KG1 (cell line): ENCODE measurements at places on chromosomes 7 and 10.

DNA sequence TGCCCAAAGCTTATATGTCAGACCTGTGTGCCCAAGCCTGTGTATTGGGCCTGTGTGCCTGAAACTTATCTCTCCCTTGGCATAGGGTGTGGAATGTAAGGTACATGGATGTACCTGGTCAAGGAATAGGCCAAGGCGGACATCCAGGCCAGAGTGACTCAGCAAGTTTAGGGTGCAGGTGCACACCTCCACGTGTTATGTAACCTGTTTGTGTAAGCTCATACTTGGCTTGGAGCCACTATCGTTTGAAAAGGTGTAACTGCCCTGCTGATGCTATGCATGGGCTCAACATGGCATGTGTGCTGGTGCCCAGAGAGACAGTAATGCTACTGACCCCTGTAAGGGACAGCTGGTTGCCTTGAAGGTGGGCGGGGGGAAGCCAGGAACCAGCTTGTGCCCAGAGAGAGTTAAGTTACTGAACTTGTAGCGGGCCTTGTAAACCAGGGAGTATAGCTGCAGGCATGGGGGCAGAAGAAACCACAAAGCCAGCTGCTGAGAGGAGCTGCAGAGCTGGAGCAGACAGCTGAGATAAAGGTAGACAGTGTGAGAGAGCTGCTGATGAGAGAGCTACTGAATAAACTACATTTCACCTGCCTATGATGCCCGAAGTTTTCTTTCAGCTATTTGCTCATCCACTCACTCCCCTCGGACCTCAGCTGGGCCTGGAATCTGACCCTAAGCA, 656.4 kb upstream of the ZWINT start:
- DNase-seq: no peak

GRCh38 chr10:65548001-65548400, 1377.8 kb upstream of the LRRTM3 start:
- DNase-seq: no peak

DNA sequence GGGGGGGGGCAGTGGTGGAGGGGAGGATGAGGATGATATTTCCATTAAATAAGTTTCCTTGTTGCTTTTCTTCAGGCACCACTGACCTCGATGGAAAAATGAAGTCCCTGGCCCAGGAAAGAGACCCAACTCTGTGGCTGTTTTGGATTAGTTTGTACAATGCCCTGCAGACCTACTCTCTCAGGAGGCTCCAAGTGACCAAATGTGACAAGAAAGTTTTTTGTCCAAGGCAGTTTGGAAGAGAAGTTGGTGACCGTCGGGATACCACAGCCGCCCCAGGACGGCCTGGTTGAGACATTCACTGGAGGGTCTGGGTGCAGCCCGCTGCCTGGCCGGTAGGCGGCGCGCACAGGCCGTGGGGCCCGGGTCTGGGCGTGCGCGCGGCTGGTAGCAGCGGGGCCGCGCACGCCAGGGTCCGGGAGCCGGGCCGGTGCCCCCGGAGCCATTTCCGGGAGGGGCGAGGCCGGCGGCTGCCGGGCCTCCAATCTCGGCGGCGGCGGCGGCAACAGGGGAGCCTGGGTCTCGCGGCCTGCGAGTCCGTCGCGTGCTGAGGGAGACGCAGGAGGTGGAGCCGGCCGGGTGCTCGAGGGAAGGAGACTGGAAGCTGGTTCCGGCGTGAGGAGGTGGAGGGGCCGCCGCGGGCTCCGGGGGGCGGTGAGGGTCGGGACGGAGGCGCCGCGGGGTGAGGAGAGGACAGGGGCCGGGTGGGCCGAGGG, at the start of gene SGPL1:
Gene SGPL1 (plus strand): TSS at position 445 of the 716 bp plus-strand sequence. CDS start 906 bp downstream, outside the sequence.
- DNase-seq: peak; percentile 78

- no peak for DNase-seq
These were observed 71.2 kb upstream of the DUSP5 start for GRCh38 chr10:110426294-110427181.

DNA sequence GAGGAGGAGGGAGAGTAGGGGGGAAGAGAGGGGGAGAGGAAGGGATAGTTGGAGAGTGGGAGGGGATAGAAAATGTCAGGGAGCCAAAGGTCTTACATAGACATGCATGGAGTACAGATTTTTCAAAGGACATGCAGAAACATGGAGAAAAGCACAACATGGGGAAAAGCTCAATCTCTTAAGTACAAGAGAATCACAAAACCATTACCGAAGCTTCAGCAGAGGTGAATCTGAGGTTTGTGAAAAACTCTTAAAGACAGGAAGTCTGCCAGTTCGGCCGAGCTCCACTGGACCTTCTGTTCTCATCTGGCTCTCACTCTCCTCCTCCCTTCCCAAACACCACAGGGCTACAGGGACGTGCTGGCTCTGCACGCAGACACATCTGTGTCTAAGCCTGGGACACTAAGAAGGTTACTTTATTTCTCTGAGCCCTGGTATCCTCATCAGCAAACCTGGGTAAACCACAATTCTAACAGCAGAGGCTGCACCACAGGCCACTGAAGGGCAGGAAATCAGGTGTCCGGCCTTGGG, 133.9 kb downstream of the COBL start:
- no peak for DNase-seq

DNA sequence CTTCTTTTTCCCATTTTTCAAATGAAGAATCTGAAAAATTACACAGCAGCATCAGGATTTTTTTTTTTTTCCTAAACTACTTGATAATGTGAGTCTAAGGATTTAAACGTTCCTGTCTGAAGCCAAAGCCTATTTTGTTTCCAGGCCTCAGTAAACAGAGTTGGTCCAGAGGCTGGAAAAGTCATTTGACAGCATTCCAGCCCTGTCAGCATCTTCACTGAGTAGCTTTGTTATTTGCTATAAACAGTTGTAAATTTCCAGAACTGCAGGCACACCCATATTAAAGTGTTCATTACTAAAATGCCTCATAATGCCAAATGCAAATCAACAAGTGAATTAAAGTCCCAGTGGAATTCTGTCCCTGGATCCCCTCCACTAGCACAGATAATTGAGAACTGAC, 35.5 kb upstream of the KMT2E start:
- no peak for DNase-seq

DNA sequence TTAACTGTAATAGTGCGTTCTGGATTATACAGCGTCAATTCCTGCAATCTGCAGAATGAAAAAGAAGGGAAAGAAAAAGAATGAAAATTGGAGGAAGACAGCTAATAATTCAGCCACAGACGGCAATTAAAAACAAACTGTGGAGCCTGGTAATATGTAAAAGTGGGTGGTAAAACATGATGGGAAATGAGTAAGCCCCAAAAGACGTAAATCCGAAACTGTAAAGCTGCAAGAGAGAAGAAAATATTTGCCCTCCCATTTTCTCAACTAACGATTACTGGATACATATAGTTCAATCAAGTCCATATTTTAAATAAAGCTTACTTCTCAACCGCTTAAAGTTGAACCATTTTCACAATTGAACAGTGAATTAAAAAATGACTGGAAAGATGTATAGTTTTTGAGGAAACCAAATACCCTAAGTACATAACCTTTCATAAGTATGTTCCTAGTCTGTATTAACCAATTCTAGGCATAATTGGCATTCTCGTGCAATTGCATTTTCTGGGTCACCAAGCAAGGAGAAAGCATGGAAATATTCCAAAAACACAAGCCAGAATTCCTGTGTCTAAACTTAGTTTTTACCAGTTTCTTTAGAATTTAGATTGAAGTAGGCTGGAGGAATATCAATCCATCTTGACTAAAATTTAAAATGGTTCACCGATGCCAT, 44.8 kb downstream of the MALSU1 start:
- DNase-seq: no peak

DNA sequence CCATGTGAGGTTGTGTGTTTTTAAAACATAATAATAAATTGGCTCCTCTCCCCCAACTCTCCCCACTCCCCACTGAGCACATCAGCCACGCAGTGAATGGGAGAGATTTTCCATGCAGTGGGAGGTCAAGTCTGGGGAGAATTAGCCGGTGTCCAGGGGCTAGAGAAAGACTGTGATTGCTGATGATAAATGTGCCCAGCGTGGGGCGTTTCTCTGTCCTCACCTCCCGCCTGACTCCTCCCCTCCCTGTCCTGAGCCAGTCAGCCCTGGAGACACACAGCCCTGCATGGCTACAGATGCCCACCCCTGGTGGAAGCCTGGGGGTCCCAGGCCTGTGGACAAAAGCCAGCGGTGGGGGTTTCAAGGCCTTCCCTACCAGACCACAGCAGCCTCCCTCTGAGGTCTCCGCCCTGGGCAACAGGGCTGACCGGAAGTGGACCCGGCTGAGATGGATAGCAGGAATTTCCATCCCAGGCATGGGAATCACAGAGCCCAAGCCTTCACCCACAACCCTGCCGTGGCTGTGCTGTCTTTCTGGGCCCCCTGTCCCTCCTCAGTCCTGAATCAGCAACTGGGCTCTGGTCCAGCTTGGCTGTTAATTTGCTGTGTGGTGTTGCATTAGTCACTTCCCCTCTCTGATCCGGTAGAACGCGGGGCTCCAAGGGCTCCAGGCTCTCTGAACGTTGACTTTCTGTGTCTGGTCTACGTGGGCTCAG, 46.8 kb upstream of the SLC29A3 start:
- DNase-seq: no peak

DNA sequence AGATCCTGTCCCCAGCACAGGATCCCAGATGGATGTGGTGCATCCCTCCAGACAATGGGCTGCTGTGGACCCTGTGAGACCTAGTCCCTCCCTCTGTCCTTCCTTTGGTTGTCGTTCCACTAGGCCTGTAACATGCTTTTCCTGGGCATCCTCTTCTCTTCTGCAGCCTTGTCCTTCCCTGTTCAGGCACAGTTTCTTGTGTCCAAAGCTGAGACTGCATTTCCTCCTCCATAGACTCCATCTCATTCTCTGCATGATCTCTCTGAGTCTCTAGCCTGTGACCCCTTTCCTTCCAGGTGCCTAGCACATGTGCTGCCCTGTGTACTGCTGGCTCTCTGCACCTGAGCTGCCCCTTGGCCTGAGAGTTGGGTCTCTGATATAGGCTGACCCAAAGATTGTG, 293.5 kb upstream of the IGFBP3 start:
- no peak for DNase-seq

DNA sequence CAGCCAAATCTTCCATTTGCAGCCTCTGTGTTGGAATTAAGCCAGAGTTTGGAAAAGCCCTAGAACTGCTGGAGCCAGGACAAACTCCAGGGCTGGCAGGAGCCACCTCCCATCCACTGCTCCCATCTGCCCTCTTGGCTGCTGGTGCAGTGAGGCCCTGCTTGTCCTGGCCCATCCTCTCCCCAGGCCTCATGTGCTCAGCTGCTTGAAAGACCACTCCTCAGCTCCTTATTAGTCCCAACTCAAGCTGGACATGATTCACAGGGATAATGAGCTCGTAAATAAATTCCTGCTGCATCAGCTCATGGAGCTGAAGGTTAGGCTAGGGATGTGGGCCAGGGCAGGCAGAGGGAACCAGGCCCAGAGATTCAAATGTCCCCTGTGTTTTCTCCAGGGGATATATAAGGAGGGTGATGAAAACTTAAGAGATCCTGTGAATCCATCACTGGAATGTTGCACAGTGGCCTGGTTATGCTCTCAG, 282.8 kb downstream of the RPS24 start:
- no peak for DNase-seq

GRCh38 chr7:42226354-42226941, 10.6 kb downstream of the GLI3 start:
- no peak for DNase-seq

DNA sequence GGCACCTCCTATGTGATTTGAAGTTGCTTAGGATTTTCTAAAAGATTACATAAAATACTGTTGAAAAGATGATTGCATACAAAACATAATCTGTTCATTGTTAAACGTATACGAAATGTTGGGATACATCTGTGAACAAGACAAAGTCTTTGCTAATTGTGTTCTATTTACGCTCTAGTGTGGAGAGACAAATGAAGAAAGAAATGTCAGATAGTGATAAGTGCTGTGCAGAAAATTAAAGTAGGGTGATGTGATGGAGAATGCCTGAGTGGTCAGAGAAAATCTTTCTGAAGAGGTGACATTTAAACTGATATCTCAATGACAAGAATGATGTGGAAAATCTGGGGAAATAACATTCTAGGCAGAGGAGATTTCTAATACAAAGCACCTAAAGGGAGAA, 13.4 kb upstream of the ZRANB1 start:
- DNase-seq: no peak

DNA sequence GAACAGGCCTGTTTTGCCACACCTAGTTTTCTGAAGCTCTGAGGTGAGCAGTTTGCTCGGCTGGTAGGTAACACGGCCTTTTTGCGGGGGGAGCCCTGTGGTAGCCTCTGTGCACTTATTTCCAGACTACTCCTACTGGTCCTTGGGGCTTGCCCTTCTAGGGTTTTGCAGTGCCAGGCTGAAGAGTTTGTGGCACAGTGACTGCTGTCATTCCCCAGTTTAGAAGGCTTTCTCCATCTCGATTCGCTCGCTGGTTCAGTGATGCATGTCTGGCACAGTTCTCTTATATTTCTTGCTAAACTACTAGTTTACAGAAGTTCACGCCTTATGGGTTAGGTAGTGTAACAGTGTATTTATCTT, 711 bp downstream of the KIF20B start:
- no peak for DNase-seq

- DNase-seq: no peak
These were observed 82.5 kb upstream of the SEM1 start for GRCh38 chr7:96792115-96792514.

GRCh38 chr7:107113866-107114265, 54.9 kb upstream of the HBP1 start:
- DNase-seq: no peak

DNA sequence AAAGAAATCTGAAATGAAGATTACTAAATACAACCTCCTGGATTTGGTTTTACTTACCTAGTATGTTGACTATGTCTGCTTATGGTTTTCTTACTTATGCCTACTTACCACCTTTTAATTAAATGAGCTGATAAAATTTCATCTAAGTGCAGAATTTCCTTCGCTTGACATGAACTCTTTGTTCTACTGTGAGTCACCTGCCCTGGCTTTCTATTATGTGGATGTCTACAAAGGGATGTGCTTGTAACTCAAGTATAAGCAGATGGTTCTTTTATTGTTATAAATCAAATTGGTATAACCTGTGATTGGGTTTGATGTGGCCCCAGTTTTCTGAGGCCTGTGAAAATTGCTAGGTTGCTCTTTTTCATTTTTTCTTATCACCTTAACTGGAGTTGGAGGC, 389.1 kb upstream of the ANKRD30A start:
- DNase-seq: no peak

- no peak for DNase-seq
These were observed 25.2 kb downstream of the NHLRC2 start for GRCh38 chr10:113879691-113880090.

DNA sequence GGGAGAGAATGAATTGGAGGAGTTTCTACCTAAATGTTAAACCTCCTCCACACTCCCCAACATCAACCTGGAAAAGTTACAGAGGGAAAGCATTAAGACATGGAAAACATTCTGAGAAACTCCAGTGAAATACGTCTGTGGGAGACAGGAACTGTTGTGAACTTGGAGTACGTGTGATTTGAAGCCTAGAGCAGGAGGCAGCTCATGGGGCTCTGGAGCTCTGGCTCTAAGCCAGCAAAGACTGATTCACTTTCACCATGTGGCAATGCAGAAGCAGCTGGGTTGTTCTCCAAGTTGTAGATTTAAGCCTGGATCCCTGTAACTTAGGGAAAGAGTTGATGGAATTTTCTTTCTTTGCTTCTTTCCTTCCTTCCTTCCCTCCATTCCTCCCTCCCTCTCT, 503.2 kb downstream of the NRG3 start:
- DNase-seq: no peak

- DNase-seq: no peak
These were observed 75.2 kb downstream of the CREB5 start for GRCh38 chr7:28487487-28487886.

GRCh38 chr7:94442639-94443038, 47.9 kb downstream of the COL1A2 start:
- DNase-seq: no peak

- no peak for DNase-seq
These were observed 28.2 kb downstream of the SKIDA1 start for GRCh38 chr10:21497177-21497807.

- no peak for DNase-seq
These were observed 163.0 kb downstream of the FGFR2 start for GRCh38 chr10:121435099-121435875.
